ENCODE measurements at places on chromosomes 7 and 10. TPM values are rescaled to one million over a fixed set of nuclear protein-coding genes. Genes with fewer than 3 reads are reported as not detected.
A peak's percentile ranks its signal among the peaks of the same experiment; 100 is the strongest.

HOXA11 gene
- total RNA-seq: not detected

DNA sequence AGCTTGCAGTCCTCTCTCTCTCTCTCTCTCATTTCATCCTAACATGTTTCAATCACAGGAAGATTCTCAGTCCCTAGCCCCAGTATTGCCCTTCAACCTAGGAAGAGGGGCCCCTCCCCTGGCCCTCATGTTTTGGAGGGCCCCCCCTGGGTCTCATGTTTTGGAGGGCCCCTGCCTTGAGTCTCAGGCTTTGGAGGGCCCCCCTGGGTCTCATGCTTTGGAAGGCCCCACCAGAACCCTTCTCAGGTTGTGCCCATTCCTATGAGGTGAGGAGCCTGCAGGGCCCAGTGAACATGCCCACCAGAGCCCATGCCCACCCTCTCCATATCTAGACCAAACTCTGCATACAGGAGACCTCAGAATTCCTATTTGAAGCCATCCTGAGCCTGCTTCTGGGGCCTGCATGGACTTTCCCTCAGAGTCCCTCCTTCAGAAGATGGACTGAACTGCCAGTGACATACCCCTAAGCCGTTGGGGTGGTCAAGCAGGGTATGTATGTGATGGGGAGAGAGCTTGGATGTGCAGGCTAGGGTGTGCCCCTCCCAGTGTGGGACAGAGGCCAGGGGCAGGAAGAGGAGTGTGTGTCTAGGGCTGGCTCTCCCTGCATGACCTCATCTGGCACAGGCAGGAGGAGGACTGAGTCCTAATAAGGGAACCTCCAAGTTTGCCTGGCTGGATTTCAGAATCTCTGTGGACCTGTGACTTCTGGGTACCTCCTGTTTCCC, 8.1 kb upstream of the VDAC2 start:
- peak; percentile 68 for DNase-seq

UNC5B gene
- total RNA-seq: 18.2 TPM

PIK3AP1 gene
- total RNA-seq: 4.5 TPM

SEPHS1 gene
- 38.9 TPM for total RNA-seq

ENO4 gene
- total RNA-seq: not detected

GRCh38 chr7:2029936-2030335, 202.8 kb downstream of the MAD1L1 start:
- DNase-seq: peak; percentile 3

DNA sequence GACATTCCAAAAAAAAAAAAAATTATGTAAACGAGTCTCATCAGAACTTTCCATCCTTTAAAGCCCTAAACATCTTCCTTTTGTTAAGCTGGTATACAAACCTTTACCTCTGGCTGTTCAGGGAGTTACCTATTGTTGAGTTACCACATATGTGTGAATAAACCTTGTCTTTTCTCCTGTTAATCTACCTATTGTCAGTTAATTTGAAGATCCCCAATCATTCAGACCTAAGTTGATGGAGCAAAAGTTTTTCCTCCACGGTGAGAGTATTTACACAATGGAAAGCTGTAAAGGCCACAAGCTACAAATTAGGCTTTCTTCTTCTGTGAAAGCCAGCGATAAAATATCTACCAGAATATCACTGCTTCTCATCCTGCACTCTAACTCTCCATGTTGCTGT, 80.3 kb downstream of the SKAP2 start:
- no peak for DNase-seq

- no peak for DNase-seq
These were observed 52.5 kb upstream of the NRP1 start for GRCh38 chr10:33386926-33387325.

GRCh38 chr7:727104-727805, at the start of gene PRKAR1B:
Gene PRKAR1B (minus strand): TSS chr7:727281. CDS start chr7:711505, 15,776 bp downstream.
- DNase-seq: no peak

CAMK2B gene
- total RNA-seq: 97.4 TPM

DNA sequence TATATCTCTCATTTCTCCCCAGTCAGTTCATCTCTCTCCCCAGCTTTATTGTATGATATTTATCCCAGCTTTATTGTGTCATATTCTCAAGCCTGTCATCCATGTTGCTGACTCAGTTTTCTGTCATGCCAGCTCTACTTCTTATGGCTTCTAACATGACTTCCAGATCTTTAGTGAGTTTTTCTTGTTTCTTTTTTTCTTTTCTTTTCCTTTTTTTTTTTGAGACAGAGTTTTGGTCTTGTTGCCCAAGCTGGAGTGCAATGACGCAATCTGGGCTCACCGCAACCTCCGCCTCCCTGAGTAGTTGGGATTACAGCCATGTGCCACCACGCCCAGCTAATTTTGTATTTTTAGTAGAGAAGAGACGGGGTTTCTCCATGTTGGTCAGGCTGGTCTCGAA, 28.7 kb upstream of the CALU start:
- DNase-seq: no peak

SEMA3D gene
- total RNA-seq: 0.44 TPM

DNA sequence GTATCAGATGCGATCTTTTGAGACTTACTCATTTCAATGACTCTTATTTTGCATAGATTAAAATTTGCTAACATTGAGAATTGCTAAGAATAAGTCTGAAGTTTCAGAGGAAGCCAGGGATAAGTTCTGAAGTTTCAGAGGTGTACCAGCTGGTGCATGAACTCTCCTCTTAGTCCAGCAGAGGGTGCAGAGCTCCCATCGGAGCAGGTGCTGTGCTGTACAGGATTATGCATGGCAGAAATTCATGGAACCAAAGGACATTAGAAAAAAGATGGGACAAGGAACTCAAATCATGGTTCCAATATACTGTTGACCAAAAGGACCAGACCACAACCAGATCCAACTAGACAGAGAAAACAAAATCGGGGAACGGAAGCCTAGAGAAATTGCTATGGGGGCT, 41.9 kb downstream of the MGAM2 start:
- DNase-seq: no peak

DNA sequence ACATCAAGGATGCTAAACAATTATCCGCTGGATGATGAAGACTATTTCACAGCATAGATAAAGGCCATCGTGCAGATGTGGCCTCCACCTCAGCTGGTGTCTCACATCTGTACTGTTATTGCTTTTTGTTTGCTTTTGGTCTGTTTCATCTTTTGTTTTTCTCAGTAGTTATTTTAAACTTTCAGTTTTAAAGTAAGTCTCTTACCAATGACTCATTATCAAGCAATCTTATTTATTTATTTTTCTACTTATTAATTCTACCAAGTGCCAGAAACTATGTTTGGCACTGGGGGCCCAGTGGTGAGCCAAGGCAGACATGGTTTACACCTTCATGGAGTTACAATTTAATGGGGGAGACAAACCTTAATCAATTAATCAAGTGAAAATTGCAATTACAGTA, 250.9 kb upstream of the TMEM72 start:
- no peak for DNase-seq

ARHGAP21 gene
- 39.9 TPM for total RNA-seq

GRCh38 chr10:114266521-114266920, 27.5 kb downstream of the VWA2 start:
- DNase-seq: peak; percentile 47

DNA sequence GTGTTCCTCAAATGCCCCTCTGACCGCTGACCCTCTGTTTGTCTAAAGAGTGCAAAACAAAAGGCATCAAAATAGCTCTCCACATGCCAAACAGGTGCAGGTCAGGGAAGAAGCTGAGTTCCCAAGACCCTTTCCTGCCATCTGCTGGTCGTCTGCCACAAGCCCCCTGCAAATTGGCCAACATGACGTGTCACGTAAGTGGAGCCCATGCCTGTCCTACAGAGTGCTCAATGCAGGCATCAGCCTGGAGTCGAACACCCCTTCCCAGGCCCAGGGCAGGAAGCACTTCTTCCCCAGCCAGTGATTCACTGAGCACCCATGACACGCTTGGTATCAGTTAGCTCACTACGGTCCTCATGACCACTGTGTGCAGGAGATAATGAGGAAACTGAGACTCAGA, 14.1 kb downstream of the TMEM72 start:
- no peak for DNase-seq

DNA sequence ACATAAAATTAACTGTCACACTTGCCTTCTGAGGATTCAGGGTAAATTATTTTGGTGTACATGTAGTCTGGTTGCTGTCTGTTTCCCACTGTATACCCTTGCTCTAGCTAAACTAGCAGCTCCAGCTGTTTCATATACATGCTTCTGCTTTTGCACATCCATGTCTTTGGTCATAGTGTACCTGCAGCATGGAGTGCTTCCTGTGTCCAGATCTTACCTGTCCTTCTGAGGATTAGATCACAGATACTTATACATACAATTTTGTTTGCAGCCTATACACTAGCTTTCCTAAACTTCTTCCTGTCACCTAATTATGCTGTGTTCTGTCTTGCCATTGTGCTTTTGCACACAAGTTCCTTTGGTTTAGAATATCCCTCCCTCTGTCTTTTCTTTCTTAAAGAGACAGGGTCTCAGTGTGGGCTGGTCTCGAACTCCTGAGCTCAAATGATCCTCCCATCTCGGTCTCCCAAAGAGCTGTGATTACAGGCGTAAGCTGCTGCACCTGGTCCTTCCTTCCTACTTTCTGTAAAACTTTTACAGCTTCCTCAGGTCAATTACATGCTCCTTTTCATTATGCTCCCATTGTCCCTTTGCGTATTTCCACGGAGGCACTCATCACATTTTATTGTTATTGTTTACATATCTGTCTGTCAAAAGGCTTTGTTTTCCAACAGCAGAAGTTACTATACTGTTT, 33.8 kb downstream of the TPST1 start:
- no peak for DNase-seq

GRCh38 chr10:124614003-124614659, 130.0 kb downstream of the FAM53B start:
- no peak for DNase-seq

DNA sequence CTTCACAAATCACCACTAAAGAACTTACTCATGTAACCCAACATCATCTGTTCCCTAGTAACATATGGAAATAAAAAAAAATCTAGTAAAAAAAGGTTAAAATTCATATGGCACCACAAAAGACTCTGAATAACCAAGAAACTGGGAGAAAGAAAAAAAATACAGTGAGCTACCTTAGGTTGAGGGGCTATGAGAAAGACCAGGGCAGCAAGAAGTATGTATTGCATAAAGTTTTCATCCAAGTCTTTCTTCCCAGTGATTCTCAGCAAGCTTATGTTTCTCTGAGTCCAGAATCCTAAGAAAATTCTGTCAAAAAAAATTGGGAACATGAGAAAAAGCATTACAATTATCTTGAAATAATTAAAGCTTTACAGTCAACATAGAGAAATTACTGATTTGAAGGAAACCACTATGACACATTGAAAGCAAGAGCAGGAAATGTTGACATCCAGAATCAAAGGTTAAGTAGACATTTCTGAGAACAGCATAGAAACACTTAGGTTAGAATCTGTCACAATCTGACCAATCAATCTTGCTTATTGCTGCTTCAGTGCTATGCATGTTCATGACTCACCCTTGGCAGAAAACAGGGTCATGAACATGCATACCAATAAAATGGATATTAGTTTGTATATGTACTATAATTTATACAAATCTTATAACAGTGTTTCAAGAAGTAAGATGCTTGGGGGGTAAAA, 494.0 kb upstream of the POT1 start:
- DNase-seq: no peak

- DNase-seq: no peak
These were observed 27.9 kb upstream of the CUL1 start for GRCh38 chr7:148670807-148671206.
